ENCODE measurements at places on chromosomes 12 and 14.

- DNase-seq: no peak
Observed at GRCh38 chr12:85310456-85311076, 30.5 kb downstream of the ALX1 start.

- no peak for DNase-seq
Observed at GRCh38 chr12:106446419-106447092, 89.0 kb downstream of the POLR3B start.

GRCh38 chr12:88733008-88733407 is 152.7 kb upstream of the KITLG start:
- no peak for DNase-seq

DNA sequence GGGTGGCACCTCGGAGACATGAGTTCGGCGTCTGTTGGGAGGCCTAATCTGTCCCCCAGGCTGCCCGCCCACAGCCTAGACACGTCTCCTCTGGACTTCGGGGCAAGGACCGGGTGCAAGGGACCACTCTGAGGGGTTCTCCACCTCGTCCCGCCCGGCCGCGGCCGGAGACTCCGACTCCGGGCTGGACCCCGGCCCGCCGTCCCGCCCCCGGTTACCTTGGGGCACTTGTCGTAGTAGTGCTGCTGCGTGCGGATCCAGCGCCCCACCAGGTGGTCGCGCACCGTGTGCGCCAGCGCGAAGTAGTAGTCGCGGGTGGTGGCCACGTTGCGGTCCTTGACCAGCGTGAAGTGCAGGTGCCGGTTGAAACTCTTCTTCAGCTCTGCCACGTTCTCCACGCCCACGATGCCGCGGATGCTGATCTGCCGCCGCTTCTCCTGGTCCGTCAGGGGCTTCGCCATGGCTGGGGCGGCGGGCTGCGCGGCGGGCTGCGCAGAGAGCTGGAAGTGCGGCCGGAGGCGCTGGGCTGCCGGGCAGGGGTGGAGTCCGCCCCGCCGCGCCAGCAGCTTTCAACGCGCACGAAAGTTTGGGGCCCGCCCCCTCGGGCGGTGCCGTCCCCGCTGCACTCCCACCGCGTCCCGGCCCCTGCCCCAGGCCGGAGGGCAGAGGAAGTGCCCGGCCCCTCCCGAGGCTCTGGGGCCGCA is at the start of gene PYGL:
Gene PYGL, minus strand, starts transcription at position 541 of the 704 bp plus-strand sequence. Its CDS starts 80 bp downstream, at position 461.
- DNase-seq: no peak

GRCh38 chr14:89455412-89455811 is 38.4 kb upstream of the FOXN3 start:
- DNase-seq: no peak

DNA sequence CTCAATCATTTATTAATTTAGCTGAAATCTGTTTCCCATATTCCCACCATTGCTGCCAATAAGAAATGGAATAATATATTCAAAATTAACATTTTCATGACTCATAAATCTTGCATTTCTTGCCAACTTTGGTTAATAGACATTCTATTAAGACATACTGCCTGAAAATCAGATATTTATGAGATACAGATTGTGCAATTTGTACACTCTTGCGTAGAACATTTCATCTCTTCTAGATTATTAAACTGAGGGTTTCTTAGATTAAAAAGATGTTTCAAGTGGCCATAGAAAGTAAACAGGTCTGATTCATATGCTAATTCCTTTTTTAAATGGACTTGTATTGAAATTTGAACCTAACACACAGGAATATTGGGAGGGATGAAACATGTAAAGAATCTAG is 9.1 kb downstream of the LTA4H start:
- no peak for DNase-seq

GRCh38 chr12:19687371-19687770 is 248.1 kb downstream of the AEBP2 start:
- no peak for DNase-seq

DNA sequence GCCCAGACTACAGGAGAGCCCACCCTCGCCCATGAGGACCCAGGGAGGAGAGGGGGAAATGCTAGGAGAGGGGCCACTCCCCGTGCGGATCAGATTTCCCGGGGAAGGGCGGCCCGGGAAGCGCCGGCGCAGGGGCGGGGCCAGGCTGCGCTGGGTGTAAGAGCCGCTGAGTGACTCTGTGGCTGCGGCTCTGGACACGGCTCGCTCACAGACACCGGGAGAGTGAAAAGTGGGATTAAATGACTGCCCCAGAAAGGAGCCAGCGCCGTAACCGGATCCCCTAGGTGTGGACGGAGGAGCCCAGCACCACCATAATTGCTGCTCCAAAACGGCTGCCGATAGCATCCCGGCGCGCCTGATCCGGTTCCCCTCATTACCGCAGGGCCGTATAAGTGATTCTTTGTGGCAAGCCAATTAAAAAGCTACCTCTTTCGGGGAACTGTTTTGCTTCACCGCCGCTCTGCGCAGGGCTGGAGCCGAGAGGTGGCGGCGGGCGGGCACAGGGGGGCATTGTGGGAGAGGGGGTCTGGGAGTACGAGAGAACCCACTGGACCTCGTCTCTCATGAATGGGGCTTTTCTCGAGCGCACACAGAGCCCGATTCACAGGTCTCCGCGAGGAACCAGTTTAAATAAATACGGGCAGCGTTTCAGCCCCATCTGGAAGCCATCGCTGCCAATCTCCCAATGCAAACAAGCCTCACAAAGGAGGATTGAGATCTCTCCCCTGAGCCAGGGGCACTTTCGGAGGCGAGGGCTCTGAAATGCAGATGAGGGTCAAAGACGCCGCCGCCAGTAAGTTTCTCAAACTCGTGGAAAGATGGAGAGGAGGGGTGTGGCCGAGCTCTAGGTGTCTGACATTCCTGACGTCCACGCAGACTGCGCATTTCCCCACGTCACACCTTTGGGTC is 2.5 kb downstream of the COL2A1 start:
- DNase-seq: peak; percentile 53

- no peak for DNase-seq
Observed at GRCh38 chr12:119338593-119339363, 4.2 kb downstream of the CCDC60 start.

- no peak for DNase-seq
Observed at GRCh38 chr14:57864659-57865058, 1.2 kb downstream of the SLC35F4 start.

DNA sequence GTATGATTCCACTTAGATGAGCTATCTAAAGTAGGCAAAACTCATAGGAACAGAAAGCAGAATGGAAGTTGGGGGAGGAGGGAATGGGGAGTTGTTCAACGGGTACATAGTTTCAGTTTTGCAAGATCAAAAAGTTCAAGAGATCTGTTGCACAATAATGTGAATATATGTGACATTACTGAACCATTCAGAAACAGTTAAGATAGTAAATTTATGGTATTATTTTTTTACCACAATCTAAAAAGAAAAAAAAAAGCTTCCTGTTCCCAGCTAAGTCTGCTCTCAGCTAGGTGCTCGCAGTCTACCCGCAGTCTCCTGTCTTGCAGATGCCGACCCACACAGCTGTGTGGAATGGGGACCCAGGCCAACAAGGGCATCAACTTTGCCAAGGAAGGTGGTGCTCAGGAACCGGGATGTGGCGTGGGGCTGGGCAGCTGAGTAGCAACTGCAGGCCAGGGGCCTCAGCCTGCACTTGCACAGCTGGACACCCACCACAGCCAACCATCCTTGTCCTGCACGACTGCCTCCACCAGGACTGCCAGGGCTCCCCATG is 15.3 kb upstream of the ANO6 start:
- DNase-seq: no peak

DNA sequence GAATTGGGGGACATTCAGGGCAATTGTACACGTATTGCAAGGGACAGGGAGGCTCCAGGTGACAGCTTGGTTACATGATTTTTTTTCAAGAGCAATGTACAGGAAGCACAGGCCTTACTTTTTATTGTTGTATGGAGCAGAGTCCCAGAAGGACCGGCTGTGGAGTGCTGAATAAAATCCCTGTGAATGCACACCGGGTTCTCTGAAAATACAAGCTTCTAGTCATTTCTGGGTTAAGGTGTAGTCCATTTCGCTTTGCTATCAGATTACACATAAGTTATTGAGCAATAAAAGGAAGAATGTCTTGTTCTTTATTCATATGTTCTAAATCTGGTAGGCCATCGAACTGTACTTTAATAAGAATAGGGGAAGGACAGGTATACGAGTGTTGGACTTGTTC is 52.2 kb downstream of the PDE3A start:
- no peak for DNase-seq

DNA sequence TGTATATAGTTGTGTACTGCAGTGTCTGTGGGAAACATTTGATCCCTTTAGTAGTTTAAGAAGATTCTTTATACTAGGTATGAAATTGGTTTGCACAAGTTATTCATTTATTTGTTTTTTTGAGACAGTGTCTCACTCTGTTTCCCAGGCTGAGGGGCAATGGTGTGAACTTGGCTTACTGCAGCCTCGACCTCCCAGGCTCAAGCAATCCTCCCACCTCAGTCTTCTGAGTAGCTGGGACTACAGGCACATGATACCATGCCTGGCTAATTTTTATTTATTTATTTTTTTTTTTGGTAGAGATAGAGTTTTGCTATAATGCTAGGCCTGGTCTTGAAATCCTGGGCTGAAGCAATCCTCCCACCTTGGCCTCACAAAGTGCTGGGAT is 209.4 kb downstream of the RASSF9 start:
- DNase-seq: no peak

- DNase-seq: no peak
Observed at GRCh38 chr14:50089208-50089607, 27.2 kb downstream of the VCPKMT start.

DNA sequence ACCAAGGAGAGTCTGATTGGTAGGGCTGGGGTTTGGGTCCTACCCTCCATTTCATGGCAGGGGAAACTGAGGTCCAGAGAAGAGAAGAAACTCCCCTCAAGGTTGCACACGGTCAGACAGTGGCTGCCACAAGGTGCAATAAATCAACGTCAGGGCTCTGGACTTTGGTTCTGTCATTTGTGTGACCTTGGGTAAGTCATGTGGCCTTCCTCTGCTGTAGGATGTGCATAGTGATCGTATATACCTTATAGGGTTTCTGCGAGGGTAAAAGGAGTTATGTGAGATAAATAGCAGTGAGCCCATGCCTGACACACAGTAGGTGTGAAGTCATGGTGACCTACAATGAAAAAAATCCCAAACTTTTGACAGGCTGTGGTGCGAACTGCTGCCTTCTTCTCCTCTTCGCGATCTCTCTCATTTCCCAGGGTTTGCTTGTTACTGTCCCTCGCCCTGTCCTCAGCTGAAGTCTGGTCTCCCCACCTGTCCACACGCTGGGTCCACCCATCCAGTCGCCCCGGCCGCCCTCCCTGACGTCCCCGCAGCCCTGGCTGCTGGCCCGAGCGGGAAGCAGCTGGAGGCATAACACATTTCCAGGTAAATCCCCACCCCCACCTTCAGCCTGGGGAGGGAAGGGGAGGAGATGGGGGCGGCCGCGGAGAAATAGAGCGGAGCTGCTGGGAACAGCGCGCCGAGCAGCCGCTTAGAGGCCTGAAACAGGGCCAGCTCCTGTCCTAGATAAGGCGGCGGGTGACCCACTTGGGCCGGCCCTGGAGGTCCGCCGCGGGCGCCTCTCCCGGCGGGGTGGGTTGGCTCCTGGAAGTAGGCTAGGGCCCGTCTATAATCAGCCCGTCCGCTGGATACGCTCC is 1.8 kb upstream of the FAM222A start:
- DNase-seq: no peak

- DNase-seq: no peak
Observed at GRCh38 chr12:10540776-10541205, 35.1 kb downstream of the EIF2S3B start.

- DNase-seq: no peak
Observed at GRCh38 chr14:93977790-93978581, 1.6 kb upstream of the ASB2 start.

DNA sequence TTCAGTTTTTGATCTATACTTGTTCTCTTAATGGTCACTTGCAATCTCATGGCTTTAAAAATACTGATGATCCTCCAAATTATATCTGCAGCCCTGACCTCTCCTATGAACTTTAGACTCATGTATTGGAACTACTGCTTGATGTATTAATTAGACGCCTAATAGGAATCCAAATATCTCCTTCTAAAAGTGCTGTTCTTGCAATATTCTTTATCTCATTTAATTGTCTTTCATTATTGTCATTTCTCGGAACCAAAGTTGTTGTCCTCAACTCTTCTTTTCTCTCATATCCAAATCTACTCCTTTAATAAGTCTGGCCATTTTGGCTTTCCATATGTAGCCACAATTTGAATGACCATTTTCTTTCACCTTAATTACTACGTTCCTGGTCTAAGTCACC is 907.6 kb upstream of the SEL1L start:
- no peak for DNase-seq

DNA sequence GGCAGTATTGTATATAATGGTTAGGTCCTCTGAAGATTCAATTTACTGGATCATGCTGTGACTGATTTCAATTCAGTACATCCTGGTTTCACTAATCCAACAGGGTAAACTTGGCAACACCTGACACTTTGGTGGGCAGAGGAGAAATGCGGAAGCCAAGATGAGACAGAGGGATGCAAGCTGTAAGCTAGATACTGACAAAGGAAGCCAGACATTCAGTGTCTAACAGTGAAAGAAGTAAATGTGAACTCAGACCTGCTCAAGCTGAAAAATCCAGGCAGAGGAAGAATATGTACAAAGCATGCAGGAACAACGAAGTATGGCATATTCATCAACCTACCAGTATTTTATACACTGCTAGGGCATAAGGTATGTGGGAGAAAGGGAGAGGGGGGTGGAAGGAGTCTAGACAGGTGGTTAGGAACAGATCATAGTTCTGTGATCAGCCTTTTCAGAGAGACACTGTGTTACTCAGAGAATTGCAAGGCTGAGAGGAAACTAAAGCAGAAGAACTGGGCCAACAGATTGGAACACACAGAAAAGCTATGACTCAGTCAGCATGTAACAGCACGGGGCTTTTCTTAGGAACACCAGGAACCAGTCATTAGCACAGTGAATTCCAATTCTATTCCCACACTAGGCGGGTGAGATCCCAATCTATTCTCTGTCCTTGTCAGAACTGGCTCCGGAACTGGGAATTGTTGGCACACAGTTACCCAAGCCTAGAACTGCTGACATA is 40.3 kb downstream of the NELL2 start:
- DNase-seq: no peak

DNA sequence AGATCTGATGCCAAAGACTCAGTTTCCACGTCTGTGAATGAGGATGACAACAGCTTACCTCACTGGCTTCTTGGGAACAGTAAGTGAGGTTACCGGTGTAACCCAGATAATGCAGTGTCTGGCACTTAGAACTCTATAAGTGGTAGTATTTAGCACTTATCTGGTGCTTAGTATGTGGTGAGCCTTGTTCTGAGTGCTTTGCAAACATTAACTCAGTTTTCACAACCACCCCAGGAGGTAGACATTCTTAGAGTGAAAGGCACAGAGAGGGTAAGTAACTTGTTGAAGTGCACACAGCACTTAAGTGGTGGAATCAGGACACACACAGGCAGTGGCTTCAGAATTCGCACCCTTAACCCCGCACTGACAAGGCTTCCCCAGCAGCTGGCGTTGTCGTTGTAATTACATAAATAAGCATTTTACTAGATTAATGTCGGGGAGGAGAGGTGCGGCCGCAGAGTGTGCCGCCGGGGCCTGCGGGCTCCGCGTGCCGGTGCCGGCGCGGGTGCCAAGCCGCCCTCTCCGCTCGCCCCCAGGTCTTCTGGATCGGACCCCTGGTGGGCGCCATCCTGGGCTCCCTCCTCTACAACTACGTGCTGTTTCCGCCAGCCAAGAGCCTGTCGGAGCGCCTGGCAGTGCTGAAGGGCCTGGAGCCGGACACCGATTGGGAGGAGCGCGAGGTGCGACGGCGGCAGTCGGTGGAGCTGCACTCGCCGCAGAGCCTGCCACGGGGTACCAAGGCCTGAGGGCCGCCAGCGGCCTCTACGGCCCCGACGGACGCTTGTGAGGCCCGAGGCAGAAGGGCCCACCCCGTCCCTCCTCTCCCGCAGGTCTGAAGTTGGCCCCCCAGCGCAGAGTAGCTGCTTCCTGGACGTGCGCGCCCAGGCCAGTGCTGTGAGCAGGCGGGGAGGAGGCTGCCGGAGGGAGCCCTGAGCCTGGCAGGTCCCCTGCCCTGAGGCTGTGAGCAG is 4.6 kb downstream of the AQP2 start:
- no peak for DNase-seq
